ENCODE measurements at places on chromosomes 4 and X.

GRCh38 chrX:727738-728621, 97.4 kb downstream of the SHOX start:
- no peak for DNase-seq

- no peak for DNase-seq
Observed at GRCh38 chr4:144557404-144557803, 88.6 kb upstream of the HHIP start.

DNA sequence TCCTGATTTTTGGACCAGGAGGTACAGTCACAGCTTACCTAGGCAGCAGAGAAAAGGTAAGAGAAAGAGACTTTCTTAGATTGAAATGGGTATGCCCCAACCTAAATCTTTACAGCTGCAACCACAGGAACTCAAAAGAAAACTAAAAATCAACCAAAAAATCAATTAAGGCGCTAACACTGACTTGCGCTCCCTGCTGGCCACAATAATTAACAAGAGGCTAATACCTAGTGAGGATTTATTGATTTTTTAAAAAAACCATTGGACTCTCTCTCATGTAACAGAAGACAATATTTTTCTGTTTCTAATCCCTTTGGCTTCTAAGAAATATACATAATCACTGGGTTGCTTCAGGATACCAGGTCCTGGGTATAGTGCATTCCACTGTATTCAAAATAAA, 153.9 kb upstream of the TENM3 start:
- DNase-seq = no peak

- DNase-seq = no peak
Observed at GRCh38 chr4:87551361-87551760, 22.2 kb upstream of the SPARCL1 start.

DNA sequence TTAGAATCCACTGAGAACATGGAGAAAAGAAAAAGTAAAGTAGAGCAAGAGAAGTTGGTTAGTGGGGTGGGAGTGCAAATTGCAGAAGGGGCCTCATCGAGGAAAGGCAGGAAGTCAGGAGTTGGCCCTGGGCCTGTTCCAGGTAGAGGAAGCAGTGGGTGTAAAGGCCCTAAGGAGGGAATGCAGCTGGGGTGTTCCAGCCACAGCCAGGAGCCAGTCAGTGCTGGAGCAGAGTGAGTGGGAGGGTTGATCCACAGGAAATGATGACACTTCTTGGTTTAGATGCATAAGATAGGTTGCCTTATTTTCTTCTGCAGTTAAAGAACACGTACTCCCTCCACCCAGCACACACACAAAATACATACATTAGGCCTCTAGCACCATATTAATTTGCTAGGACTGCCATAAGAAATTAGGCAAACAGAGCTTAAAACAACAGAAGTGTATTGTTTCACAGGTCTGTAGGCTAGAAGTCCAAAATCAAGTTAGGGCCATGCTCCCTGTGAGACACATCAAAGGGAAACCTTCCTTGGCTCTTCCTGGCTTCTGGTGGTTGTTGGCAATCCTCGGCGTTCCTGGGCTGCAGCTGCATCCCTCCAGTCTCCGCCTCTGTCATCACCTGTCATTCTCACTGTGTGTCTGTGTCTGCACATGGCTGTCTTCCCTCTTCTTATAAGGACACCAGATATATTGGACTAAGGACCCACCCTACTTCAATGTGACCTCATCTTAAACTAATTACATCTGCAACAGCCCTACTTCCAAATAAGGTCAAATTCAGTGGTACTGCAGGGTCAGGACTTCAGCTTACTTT, 205.9 kb downstream of the AASDH start:
- no peak for DNase-seq

DNA sequence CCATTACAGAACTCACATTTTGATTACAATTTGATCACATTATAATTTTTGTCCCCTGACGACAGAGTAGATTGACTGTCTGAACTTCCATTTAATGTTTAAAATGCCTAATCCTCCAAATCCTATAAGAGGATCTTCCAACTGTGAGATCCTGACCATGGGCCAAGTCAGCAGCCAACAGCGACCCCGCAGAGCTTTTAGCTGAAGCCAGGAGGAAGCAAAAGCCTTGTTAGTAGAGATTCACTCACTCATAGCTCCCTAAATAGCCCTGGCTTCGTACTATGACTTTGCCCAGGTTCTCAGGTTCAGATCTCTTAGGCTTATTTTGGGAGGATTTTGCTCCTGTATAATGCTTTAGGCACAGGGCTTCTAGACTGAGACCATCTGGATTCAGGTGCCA, 413.1 kb downstream of the NKX6-1 start:
- DNase-seq = no peak

- no peak for DNase-seq
Observed at GRCh38 chrX:54223581-54223980, 40.5 kb upstream of the FAM120C start.

DNA sequence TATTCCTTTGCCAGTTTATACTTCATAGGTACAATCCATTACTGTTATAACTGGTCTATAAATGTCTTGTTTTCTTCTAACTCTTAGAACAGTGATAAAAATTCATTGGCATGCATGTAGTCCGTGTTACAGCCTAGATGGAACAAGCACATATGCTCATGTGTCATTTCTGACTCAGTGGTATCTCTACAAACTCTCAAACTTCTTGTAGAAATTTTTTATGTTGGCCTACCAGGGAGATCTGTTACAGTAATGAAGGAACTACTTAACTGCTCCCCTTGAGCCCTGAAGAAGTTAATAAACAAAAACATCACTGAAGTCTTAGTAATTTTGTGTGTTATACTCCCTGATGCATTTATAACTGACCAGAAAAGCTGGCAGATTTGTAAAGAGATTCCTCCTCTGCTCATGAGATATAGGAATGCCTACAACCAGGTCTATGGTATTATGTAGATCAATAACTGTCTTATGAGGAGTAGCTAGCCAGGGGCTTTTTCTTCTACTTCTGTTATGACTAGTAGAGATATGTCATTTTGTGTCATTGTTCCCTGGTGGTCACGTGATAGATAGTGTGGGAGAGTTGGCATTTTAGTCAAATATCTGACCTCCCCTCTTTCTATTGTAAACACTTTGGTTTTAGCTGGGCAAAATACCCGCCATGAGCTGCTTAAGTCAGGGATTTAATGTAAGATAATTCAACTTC, 53.7 kb upstream of the FAAH2 start:
- no peak for DNase-seq

DNA sequence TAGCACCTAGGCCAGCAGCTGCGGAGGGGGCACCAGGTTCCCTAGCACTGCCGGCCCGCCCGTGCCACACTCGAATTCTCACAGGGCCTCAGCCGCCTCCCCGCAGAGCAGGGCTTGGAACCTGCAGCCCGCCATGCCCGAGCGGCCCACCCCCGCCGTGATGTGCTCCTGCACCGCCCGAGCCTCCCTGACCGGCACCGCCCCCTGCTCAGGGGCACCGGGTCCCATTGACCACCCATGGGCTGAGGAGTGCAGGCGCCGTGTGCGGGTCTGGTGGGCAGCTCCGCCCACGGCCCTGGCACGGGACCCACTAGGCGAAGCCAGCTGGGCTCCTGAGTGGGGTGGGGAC, 35.4 kb upstream of the ENPP6 start:
- no peak for DNase-seq

DNA sequence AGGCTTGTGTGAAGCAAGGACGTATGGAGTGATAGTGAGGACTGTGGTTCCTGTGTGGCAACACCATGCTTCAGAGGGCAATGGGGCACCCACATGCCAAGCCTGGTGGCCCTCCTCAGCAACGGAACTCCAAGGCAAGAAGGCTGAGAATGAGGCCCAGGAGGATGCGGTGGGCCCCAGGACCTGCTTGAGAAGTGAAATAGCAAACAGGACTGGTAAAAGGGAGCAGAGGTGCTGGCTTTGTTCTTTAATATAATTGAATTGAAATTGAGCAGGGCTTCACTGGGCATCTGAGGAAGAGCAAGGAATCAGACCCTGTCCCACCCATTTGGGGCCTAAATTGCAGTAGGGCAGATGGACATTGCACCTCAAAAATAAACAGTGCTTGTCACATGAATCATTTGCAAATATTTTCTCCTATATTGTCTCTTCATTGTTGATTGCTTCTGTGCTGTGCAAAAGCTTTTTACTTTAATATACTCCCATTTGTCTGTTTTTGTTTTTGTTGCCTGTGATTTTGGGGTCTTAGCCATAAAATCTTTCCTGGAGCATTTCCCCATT, 2.3 kb downstream of the TMEM187 start:
- no peak for DNase-seq

- DNase-seq = no peak
Observed at GRCh38 chrX:85590638-85591037, 211.2 kb upstream of the POF1B start.

DNA sequence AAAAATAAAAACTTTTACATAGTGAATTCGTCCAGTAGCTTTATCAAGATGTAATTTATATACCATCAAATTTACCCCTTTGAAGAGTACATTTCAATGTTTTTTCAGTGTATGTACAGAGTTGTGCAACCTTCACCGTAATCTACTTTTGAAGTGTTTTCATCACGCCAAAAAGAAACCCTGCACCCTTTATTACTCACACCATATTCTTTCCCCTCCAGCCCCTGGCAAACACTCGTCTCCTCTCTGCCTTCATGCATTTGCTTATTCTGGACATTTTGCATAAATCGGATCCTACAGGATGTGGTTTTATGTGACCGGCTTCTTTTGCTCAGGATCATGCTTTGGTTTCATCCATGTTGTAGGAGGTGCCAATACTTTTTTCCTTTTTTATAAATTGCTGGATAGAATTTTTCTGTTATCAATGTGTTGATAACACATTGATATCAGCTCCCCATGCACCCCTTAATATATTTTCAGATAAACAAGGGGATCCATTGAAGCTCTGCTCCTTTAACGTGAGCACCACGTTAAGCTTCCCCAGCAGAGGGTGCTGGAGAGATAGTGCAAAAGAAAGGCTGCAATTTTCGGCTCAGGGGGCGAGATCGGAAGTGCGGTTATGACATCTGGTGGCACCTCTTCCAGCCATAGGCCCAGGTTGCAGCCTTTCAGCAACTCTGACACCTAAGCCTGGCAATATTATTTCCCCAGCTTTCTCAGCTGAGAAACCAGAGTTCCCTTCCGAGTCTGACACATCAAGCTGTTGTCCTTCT, 100.1 kb upstream of the VCX3B start:
- DNase-seq = no peak

DNA sequence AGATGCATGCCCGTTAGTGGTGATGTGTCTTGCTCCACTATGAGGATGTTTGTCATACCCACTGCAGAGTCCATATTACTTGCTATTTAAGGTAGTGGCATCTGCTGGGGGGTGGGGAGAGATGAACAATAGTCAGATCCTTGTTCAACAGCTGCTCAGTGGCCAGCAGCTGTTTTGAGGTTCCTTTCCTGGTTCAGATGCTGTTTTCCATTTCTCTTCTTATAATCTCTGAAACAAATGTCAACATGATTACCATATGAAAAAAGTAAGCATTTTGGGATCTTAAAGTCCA, 1567.9 kb upstream of the TENM3 start:
- no peak for DNase-seq

DNA sequence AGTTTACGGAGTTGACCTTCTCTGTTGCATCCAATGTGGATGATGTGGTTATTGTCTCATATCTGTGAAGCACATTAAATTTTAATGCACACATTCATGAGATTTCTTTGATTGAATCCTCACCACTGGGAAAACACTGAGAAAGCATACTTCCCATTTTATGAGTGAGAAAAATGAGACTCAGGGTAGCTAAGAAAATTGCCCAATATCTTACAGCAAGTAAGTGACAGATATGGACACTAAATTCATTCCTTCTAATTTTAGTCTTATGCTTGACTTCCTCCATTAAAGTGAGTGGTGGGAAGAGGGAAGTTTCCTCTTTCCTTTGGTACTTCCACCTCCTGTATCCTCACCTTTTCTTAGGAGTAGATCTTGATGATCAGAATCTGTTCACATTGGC, 504.8 kb upstream of the BOD1L1 start:
- DNase-seq = no peak

DNA sequence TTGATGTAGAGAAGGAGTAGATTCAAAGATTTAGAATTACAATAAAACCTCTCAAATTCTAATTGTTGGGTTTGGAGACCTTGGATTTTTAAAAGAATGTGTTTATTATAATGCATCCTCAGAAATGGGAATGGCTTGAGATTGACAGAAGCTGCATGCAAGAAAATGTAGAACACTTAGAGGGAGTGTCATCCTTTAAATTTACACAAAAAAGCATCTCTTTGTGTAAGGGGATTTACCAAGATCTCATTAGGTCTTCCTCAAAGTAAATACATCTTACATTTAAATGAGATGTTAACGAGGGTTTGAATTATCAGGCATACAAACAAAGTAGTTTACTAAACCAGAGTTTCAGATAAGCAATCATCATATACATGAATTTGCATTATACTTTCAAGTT, 615.0 kb downstream of the FAM133A start:
- no peak for DNase-seq

DNA sequence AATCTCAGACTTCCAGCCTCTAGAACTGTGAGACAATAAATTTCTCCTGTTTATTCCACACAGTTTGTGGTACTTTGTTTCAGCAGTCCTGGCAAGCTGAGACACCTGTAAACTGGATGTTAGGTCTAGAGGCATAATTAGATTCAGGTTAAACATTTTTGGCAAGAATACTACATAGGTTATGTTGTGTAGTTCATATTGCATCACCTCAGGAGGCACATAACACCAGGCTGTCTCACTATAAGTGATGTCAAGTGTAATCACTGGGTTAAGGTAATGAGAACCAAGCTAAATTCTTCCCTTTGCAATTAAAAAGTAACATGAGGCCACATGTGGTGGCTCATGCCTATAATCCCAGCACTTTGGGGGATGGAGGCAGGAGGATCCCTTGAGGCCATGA, 214.2 kb downstream of the ZNF674 start:
- no peak for DNase-seq

- DNase-seq = no peak
Observed at GRCh38 chr4:138728566-138728965, 287.0 kb upstream of the NOCT start.

GRCh38 chr4:168847771-168848502, 162.1 kb downstream of the CBR4 start:
- DNase-seq = no peak

- DNase-seq = no peak
Observed at GRCh38 chr4:143539670-143540023, 26.1 kb downstream of the SMARCA5 start.

DNA sequence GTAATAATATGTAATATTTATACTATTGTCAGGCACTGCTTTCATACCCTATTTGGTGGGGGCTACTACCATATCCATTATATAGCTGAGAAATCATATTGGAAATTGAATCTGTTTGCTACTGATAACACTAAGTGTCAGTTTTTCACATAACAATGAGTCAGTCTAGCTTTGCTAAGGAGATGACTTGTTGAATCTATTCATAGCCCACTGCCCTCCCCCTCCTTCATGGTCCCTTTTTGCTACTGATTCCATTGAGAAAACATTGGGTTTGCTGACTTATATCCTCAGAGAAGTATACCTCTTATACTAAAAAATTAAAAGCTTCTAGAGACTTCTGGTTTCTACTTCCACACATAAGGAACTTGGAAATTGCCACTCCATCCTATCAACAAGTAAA, 1898.4 kb downstream of the STIM2 start:
- DNase-seq = no peak

DNA sequence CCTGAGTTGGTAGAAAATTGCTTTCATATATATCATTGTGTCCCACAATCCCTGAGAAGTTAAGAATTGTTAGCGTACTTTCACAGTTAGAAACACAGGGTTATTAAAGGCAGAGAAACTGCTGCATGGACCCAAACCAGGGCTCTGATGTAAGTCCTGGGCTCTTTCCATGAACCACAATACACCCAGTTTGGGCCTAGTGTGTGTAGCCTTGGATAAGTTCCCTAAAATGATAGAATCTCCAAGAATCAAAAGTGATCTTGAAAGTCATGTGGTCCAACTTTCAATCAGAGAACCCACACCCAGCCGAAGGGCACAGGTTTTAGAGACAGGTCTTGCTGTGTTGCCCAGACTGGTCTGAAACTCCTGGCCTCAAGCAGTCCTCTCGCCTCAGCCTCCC, 257.8 kb upstream of the KLF3 start:
- DNase-seq = no peak
